ENCODE measurements at places on chromosomes 3 and 15. TPM values are rescaled to one million over a fixed set of nuclear protein-coding genes. Genes with fewer than 3 reads are reported as not detected.

The LOXL1 gene
- total RNA-seq, result 0.13 TPM

- no peak for DNase-seq
Measured at GRCh38 chr3:127446756-127447155, 143.8 kb downstream of the TPRA1 start.

- DNase-seq, result no peak
Measured at GRCh38 chr3:73467211-73467610, 157.5 kb downstream of the PDZRN3 start.

DNA sequence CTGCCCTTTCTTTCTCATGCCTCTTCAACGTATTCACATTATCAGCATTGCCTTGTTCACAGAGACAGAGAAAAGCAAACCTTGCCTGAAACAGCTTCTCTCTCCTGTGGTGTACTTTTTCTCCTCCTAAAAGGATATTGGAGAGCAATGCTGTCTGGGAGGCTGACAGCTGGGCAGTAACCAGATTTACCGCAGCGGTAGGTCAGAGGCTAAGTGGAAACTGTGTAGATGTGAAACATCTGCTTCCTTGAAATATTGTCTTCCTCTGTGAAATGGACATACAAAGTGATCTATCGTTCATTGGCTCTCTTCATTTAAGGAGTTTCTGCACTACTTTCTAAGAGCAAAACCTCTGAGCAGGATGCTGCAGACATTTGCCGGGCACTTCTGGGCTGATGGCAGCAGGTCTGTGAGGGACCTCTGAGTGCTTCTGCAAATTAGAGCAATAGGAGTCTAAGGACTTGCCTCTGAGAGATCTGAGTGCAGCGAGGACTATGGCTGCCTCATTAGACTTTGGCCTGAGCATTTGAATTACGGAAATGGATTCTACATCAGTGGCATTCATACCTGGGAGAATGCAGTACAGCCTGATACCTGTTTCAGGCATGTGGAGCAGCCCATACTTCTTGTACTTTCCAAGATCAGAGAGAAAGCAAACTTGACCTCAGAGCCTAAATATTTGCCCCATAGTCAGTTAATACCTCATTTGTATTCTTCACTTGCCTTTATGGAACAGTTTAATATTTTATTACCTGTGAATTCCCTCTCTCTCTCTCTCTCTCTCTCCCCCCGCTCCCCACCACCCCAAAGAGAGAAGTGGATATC lies 260.5 kb upstream of the TPRG1 start:
- no peak for DNase-seq

DNA sequence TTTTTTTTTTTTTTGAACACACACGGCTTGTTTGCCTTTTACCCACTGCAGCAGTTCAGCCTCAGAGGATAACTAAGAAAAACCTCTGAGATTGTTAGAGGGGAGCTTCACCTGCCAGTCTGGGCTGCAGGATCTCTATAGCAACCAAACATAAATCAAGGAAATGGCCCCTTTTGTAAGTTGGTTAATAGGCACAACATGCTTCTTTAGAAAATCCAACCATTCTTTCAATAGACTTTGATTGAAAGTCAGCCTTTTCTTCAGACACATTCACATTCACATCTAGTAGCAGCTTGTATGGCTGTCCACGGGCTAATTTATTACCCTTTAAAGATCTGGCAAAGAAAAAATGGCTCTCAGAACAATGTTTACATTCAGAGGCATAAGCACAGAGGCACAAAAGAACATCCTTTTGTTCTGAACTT lies 136.6 kb upstream of the RARB start:
- DNase-seq, result no peak

DNA sequence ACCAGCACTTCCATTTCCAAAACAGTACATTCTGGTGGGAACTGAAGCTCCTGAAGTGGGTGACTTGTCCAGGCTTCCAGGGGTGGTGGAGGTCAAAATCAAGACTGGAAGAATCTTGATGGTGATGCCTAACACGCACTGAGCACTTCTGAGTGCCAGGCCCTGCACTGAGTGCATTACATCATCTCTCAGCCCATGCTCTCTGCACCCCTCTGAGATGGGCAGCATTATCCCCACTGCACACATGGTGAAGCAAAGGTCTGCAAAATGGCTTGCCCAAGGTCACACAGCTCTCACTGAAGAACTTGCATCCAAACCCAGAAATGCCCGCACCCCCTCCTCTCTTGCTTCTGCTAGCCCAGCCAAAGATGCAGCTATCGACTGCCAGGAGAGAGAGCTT lies 36.9 kb downstream of the NTRK3 start:
- DNase-seq, result no peak

DNA sequence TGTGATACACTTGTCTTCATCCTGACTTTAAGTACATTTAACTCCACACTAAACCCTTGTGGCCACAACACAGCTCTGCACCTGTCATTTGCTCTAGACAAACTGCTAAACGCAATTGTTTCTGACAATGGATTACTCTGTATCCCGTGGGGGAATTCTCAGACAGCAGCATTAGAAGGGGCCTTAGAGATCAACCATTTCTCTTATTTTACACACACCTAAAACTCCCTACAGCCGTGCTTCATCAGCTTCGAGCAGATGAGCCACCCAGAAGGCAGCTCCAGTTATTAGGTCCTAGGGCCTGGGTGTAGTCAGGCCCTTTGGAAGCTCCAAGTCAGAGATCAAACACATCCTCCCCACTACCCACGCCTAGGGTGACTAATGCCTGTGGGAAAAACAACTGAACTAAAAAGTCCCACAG lies 1.3 kb upstream of the IL12A start:
- DNase-seq, result no peak

Measured in dermis microvascular lymphatic vessel endothelial cell (primary cell).